Erythroblast (primary cell): ENCODE measurements at places on chromosomes 4 and X.

GRCh38 chr4:150931796-150932195 is 83.3 kb downstream of the LRBA start:
- no peak for DNase-seq

DNA sequence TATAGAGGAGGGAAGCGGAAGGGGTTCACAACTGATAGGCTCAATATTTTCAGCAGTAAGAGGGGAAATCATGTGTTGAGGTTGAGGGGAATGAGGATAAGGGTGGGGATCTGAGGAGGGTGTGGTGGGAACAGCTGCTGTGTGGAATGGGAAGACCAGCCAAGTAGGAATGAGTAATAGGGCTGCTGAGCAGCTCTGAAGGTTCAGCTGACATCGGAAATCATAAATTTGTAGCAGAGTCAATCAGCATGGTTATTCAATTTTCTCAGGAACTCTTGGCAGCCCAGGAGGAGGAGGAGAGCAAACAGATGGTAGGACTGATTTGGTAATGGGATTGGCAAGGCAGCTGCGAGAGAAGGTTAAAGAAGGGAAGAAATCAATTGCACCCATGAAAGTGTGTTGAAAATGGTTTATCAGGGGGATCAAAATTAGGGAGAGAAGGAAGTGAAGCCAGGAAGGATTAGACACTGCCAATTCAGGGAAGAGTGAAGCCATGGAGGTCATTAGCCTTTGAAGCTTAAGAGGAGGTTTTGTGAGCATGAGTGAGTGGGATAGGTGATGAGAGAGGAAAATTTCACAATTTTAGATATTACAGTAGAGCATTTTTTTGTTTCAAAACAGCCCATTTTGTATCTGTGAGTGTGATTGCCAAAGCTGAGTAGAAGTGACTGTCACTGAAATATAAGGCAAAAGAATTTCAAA is 82.6 kb downstream of the PCDH7 start:
- no peak for DNase-seq

DNA sequence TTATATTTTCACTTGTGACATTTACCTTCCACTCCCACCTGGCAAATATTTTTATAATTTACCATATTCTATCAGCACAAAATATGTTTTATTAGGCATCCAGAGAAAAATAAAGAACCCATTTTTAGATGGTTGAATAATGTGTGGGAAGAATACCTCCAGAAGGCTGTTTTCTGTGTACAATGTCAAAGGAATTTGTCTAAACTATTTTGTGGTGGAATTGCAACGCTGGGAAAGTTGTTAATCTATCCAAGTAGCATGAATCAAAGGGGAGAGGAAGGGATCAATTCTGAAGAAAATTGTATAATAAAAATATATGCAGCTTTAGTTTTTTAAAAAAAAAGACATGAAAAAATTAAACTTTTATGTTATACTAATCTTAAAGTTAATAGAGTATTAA is 706.5 kb downstream of the FSTL5 start:
- DNase-seq, result no peak

GRCh38 chrX:150546711-150547153 is 21.7 kb upstream of the MTM1 start:
- no peak for DNase-seq

- no peak for DNase-seq
Measured at GRCh38 chrX:64805683-64806082, 170.6 kb downstream of the ZC4H2 start.

GRCh38 chr4:6777636-6778281 is 4.8 kb upstream of the KIAA0232 start:
- no peak for DNase-seq

GRCh38 chr4:2159931-2160330 is 82.0 kb downstream of the HAUS3 start:
- DNase-seq, result no peak

- no peak for DNase-seq
Measured at GRCh38 chr4:38082021-38082420, 121.8 kb downstream of the PTTG2 start.

DNA sequence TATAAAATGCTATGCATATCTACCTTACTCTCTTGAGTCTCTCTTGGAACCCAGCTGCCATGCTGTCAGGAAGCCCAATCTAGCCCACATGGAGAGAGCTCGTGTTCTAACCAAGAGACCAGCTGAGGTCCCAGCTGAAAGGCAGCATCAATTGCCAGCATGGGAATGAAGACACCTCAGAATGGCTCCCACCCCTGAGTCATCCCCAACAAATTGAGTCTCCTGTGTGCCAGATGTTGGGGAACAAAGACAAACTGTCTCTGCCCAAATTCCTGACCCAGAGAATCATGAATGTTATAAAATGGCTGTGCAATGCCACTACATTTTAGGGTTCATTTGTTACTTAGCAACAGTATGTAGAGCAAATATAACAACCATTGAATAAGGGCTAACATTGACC is 105.2 kb upstream of the STX18 start:
- no peak for DNase-seq

DNA sequence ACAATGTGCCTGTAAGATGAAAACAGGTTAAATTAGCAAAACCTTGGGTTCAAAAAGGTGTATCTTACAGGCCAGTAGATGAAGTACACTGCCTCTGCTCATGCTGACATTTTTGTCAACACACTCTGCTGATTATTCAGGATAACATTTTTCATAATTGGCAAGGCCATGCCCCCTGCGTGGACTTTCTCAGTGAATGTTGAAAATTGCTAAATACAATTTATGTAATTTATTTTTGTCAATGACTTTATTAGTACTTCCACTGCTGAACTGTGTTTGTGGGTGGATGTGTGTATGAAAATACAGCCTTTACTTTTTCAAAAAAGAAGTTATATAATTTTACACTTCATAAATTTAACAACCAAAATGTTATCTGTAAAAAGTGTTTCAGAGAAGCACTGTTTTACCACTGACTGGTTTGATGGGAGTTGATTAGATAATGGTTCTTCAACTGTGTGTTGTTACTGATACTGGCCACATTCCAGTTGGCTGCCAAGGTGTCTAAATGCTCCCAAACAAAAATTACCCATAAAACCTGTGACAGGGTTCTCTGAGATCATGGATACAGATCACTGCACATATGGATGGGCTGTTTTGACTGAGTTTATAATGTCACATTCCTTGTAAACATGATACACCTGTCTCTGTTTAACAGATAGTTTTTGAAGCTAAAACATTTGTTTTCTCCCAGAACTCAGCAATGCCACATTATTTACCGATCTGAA is 151.9 kb upstream of the SLC7A11 start:
- DNase-seq, result peak; percentile 47

GRCh38 chrX:150094375-150094774 is 156.1 kb upstream of the EOLA2 start:
- DNase-seq, result no peak

DNA sequence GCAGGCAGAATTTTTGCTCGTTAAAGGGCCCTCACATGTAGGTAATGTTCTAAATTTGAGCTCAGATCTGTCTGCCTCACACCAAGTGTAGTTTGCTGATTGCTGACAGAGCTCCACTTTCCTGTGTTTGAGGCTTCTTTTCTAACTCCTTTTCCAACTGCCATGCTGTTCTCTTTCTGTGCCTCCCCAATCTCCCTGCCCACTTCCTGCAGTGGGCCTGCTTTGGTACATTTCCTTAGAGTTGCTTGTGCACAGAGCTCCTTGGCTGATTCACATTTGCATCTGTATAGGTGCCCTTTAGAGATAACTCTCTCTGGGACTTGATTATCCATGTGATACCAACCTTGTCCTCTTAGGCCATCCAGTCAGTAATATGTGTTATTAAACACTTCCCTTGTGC is 4.5 kb downstream of the MED28 start:
- no peak for DNase-seq

GRCh38 chr4:98851806-98852205 is 77.1 kb downstream of the EIF4E start:
- no peak for DNase-seq

- DNase-seq, result no peak
Measured at GRCh38 chr4:165209796-165210195, 2.4 kb downstream of the KLHL2 start.

- no peak for DNase-seq
Measured at GRCh38 chr4:26609868-26610267, 26.0 kb downstream of the TBC1D19 start.

- no peak for DNase-seq
Measured at GRCh38 chrX:66676413-66676812, 37.5 kb upstream of the EDA2R start.

DNA sequence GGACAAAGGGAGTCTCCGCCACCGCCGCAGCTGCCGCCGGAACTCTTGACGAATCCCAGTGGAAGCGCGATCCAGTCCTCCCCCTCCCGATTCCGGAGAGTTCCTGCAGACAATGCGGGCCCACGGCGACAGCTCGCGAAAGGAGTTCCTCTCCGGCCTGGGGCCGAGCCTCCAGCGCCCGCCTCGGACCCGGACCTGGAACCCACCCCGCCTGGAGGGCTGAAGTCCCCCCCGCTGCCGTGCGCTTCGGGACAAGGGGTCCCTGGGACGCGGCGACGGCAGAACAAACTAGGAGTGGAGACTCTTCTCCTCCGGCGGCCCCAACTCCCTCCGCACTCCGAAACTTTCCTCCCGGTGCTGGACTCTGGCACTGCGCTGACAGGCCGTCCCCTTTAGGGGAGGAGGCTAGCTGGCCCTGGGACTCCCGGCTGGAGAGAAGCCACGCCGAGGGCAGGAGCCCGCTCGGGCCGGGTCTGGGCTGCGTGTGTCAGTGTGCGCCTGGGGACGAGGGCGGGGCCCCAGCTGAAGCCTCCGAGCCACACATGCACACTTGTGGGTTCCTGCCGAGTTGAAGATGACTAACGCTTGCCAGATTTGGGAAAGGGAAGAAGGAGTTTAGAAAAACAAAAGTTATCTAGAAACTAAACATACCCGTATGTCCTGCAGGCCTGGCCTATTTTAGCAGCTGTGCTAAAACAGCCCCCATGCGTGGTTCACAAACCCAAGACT is at the start of gene ANTXR2:
Gene ANTXR2, minus strand, starts transcription at position 486 of the 729 bp plus-strand sequence. CDS start 669 bp downstream, outside the sequence.
- peak; percentile 63 for DNase-seq

DNA sequence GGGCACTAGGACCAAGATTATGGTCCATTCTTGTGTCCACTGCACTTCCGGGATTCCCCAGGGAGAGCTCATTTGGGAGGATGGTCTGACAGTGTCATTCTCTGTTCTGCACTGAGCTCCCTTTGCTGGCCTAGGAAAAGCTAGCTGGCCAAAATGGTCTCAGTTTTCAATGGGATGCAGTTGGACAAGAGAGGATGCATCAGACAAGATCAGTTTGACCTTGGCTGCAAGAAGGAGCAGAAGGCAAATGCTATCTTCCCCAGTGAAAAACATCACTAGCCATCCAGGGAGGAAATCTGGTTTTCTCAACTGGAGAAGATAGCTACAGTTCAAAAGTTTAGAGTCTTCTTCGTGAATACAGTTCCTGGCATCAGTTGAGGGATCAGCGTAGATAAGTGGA is 221.1 kb downstream of the PTTG2 start:
- no peak for DNase-seq

- no peak for DNase-seq
Measured at GRCh38 chr4:36394352-36394903, 113.0 kb downstream of the DTHD1 start.

GRCh38 chr4:84690481-84690880 is 107.6 kb downstream of the CDS1 start:
- DNase-seq, result no peak

GRCh38 chr4:70425306-70425705 is 27.6 kb downstream of the OPRPN start:
- DNase-seq, result no peak

DNA sequence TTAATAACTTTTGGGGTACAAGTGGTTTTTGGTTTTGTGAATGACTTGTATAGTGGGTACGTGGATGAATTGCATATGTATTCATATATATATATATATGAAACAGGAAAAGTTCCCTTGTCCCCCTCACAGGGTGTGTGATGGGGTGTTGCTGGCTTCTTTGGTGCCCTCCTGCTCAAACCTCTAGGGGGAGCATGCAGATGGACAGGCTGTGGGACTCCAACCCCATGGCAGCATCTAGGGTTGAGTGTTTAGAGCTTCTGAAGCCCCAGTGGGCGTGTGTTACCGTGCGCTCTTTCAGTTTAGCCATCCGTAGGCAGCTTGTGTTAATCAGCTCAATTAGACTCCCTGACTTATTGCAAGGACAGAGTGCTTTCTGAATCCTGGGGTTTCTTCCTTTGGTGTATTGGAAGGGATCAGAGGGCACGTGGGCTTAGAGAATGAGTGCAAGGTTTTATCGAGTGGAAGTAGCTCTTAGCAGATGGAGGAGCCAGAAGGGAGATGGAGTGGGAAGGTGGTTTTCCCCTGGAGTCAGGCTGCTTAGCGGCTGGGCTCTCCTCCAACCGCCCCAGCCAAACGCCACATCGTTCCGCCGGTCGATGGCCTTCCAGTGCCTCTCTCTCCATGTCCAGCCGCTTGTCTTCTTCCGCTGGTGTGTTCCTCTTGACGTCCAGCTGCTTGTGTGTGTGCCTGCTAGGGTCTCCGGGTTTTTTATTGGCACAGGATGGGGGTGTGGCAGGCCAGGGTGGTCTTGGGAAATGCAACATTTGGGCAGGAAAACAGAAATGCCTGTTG is 674.4 kb upstream of the LCORL start:
- peak; percentile 1 for DNase-seq

DNA sequence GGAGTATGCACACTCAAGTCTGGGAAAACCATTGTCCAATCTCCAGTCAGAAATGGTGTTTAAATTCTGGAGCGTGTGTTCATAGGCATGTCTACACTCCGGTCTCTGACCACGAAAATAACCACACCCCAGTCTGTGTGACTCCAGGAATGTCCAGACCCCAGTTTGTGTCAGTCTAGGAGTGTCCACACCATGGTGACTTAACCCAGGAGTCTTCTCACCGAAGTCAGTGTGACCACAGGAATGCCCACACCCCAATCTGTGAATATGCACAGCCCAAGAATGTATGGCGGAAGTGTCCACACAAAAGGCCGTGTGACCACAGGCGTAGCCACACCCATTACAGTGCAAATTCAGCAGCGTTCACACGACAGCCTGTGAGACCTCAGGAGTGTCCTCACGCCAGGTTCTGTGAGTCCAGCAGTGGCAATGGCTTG is 11.4 kb downstream of the FTSJ1 start:
- DNase-seq, result peak; percentile 2
